Fibroblast of upper back skin (primary cell): ENCODE measurements at places on chromosomes 6 and 20.

GRCh38 chr20:50805349-50805684, 10.5 kb downstream of the BCAS4 start:
- DNase-seq = no peak

DNA sequence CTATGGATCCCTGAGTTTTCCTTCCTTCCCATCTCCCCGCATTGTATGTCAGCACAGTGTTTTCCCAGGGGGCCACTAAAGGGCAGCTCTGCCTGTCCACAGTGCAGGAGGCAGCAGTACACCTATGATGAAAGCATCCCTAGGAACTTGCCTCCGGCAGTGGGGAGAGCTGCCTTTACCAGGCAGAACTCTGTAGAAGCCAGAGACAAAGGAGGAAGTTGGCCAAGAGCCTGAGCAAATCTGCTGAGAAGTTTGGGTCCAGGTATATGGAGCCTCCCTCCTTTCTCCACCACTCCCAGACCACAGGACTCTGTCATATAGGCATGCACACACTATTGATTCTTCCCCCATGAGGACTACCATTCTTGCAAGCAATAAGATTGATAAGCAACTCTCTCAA, 282.7 kb downstream of the TBC1D7 start:
- no peak for DNase-seq

DNA sequence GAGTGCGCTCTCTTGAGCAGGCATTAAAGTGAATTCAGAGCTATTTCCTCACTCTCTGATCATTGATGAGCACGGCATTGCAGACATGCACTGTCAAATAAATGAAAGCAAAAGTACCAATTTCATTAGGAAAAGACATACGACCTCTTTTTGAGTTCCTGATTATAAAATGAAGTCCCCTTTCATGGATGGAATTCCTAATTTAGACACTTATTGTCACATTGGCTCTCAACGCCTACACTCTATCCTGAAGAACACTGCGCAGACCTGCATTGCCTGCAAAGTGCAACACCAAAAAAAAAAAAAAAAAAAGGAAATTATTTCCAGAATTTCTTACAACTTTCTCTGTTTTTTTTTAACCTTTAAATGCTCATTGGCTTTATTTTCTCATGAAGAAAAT, 1.6 kb downstream of the ADGRB3 start:
- DNase-seq = no peak

- no peak for DNase-seq
Observed at GRCh38 chr6:158698931-158699330, 49.1 kb downstream of the SYTL3 start.

- no peak for DNase-seq
Observed at GRCh38 chr20:37468886-37469285, 52.2 kb upstream of the NNAT start.

DNA sequence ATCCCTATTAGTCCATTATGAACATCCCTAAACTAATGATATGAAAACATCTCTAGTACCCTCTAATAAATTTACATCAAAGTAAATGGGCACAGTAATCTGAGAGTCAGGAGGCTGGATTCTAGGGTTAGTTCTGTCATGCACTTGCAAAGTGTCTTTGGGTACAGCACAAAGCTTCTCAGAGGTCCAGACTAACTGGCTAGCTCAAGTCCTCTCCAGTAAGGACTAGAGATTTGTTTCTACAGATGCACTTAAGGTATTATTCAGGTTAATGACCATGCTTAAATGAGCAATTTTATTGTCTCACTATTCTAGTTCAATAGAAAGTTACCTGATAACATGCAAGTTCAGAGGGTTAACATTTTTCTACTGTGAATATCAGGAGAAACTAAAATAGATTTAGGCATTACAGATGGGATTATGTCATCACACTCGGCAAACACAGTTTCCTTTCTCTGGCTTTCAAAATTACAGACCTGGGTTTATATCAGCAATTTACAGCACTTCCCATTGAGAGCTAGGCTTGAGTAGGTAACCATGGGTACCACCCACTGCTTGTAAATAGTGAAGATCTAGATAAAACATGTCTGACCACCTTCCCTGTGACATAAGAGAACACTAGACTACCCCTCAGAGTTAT, 402.9 kb upstream of the RUNX2 start:
- no peak for DNase-seq

DNA sequence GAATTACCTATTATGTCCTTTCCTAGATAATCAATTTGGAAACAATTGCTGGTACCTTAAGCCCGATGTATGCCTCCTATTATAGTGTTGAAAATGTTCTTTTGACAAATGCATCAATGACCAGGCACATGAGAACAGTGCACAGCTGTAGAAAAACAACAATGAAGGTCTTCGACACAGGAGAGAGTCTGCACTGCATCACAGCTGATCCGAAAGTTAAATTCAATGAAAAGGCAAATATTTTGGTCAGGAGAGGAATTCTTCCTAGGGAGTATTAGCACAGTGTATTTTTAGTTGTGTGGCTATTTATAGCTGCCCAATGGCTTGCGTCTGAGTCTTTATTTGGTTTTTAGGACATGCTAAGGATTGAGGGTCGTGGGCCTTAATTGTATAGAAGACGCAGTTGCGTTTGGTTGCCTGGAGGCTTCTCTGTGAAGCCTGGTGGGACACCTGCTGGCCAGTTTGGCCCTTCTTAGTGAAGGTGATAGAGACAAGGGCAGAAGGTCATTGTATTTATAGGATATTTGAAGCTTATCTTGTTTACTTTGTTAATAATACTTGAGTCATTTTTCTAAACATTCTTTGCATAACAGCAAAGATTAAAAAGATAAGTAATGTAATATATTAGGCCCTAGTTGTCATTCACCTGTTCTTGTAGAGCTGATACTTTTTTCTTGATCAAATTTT, 72.3 kb downstream of the CDYL start:
- DNase-seq = no peak

GRCh38 chr20:17643531-17644188, 38.4 kb downstream of the RRBP1 start:
- no peak for DNase-seq

DNA sequence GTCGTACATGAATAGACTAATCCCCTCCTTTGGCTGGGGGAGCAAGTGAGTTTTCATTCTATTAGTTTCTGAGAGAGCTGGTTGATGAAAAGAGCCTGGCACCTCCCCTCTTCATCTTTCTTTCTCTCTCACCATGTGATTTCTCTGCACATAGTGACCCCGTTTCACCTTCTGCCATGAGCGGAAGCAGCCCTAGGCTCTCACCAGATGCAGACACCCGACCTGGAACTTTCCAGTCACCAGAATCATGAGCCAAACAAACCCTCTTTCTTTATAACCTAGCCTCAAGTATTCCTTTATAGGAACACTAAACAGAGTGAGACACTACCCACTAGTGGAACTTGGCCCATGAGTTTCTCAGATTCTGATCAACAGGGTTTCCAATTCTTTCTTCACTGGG, 16.4 kb downstream of the OTOR start:
- no peak for DNase-seq

GRCh38 chr6:134436281-134436815, 118.4 kb upstream of the SGK1 start:
- peak; percentile 94 for DNase-seq

DNA sequence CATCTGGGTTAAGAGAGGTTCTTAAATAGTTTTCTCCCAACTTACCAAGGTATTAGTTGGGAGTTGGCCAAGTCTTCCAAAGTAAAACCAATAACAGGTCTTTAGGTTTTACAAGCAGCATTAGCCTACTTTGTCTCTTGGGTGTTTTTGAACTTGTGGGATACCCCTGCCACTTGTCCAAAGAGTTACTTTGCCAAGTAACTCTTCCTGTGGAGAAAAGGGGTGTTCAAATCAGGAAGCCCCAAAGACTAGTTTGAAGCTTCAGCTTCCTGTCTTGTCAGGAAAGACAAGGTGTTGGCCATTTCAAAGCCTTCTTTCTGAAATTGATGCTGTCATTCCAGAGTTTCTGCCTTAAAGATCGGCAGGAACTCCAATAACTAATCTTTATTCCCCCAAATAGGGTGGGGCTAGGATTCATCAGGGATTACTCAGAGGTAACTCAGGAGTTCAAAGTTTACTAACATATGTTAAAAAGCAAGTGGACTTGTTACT, 822 bp downstream of the RAB22A start:
- no peak for DNase-seq

DNA sequence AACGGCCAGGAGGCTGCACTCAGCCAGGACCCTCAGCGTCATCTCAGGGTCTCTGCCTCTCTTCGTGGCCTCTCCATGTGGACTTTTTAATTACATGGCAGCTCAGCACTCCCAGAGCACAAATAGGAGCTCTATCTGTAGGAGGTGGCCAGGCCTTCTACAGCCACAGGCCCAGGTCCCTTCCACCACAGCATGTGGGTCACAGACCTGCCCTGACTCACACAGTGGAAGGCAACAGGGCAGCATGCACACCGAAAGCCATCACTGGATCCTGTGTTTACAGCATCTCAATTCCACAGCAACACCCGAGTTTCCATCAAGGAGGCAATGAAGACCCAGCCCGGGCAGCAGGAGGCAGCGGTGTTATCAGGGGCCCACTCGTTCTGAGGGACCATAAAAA, 65.8 kb upstream of the CD93 start:
- no peak for DNase-seq

DNA sequence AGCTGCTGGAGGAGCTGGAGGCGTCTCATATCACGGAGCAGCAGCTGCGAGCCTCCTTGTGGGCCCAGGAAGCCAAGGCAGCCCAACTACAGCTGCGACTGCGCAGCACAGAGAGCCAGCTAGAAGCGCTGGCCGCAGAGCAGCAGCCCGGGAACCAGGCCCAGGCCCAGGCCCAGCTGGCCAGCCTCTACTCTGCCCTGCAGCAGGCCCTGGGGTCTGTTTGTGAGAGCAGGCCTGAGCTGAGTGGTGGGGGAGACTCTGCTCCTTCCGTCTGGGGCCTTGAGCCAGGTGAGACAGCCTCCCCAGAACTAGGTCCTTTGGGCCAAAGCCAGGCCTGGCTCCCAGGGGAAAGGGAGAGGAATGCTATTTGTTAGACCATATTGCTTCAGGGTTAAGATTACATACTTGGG, 31.7 kb downstream of the C20orf173 start:
- peak; percentile 65 for DNase-seq

GRCh38 chr20:36234771-36235320, 1.4 kb upstream of the AAR2 start:
- DNase-seq = no peak

DNA sequence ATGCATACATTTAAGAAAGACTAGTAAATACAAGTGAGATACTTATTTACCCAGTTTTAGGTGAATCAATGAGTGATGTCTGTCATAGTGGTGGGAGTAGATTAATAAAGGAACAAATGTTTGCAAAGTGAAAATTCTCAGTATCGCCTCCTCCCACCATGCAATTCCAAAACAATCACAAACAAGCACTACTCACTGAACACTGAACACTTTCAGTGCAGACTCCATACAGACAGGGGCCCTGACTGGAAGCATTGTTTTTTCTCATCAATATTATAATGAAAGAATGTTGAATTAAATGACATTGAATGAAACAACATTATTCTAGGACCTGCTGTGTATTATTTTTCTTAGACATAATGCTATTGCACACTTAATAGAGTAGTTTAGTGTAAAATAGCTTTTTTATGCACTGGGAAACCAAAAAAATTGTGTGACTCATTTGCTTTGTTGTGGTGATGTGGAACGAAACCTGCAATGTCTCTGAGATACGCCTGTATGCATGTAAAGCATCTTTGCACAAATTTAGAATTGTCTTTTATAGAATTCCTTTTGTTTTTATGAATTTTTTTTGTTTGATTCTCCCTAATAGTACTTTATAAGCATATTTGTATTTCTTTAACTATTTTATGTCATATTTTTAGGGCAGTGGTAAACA, 317.5 kb downstream of the UTRN start:
- no peak for DNase-seq

- DNase-seq = no peak
Observed at GRCh38 chr6:63149730-63150129, 61.5 kb upstream of the FKBP1C start.

GRCh38 chr20:37347347-37347823, 1.4 kb downstream of the SRC start:
- DNase-seq = no peak

DNA sequence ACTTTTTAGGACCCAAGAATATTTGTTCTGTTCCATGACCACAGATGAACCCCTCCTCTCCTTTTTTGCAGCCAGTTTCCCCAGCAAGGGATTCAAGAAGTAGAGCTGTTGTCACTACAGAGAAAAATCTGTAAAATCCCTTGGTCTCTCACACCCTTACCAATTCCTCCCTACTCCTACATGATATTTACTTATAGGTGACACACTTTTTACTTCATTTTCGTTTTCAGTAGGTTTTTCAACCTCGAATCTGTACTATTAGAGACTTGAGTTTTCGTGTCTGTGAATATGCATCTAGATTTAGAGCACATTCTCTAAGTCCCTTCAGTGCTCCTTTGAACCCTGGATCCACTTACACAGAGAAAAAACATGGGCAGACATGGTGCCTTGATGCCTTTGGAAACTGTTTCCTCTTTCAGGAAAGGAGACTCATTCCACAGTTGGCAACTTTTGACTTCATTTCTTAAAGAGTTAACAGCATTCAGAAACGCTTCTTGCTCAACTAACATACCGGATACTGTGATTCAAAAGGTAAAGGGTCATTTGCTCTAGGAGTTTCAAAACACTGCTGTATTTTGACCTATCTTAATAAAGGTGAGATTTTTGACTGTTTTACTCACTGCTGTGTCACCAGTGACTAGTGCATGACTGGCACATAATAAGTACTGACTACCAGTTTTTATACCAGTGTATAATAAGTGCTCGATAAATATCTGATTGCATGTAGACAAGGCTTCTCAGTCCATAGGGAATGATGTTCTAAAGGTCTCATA, 50.6 kb downstream of the LAMA4 start:
- DNase-seq = peak; percentile 72

DNA sequence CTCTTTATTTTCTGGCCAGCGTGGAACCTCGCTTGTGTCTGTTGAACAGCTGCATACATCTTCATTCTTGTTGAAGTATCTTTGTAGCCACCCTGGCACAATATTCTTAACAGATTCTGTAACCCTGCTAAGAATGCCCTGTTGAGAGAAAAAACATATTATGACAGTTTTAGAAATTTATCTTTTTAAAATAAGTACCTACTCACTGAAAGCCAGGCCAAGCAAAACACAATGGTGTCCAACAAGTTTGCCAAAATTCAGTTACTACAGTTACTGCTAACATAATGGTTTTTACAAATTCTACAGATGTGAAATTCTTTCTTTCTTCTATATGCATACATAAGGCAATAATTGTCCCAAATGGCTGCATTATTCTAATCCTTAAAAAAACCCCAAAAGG, 18.2 kb downstream of the NUP153 start:
- peak; percentile 10 for DNase-seq

DNA sequence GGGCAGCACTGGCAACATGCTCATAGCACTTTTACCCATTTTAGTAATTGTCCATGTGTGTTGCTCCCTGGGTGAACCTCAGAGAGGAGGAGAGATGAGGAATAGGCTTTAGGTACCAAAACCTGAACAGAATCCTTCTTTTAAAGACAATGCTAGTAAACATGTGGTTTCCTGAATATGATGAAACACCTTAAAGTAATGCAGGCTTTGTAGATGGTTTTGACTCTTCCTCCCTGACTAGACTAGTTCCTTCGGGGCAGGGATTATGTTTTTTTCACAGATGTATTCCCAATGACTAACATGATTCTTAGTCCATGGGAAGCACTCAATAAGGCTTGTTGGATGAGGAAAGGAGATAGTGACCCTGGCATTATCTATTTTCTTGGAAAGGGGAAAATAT, 367.6 kb upstream of the JAG1 start:
- DNase-seq = peak; percentile 45

GRCh38 chr6:125989631-125990030, 3.3 kb downstream of the TRMT11 start:
- DNase-seq = no peak
